Left ventricle myocardium inferior (tissue), 1 donor: ENCODE measurements at places on chromosomes 5 and 9. TPM values are rescaled to one million over a fixed set of nuclear protein-coding genes. Genes with fewer than 3 reads are reported as not detected.

FBP1 gene
- 0.74 TPM for total RNA-seq

KCNIP1 gene
- 0.16 TPM for total RNA-seq

HABP4 gene
- 23.1 TPM for total RNA-seq

RALGPS1 gene
- 18.9 TPM for total RNA-seq

SLC36A3 gene
- total RNA-seq: not detected
